Muscle of back (tissue), 13 donors: ENCODE measurements at places on chromosomes 3 and 15. TPM values are rescaled to one million over a fixed set of nuclear protein-coding genes. Genes with fewer than 3 reads are reported as not detected.

Gene MYZAP
- 3.7 TPM for polyA plus RNA-seq

Gene FAM81A
- 1.4 TPM for polyA plus RNA-seq

Gene TM4SF18
- 21.0 TPM for polyA plus RNA-seq

Gene ADAMTS7
- 19.9 TPM for polyA plus RNA-seq

Gene GSK3B
- 31.1 TPM for polyA plus RNA-seq

Gene GOLGA8S
- polyA plus RNA-seq: 0.36 TPM

Gene CTXN2
- not detected for polyA plus RNA-seq

Gene RPL39L
- 9.0 TPM for polyA plus RNA-seq

Gene CNTN4
- 7.2 TPM for polyA plus RNA-seq

Gene GCHFR
- polyA plus RNA-seq: 5.9 TPM

Gene MKRN2OS
- 0.30 TPM for polyA plus RNA-seq

Gene UROC1
- not detected for polyA plus RNA-seq

Gene ADPRH
- 8.0 TPM for polyA plus RNA-seq

Gene IGF2BP2
- polyA plus RNA-seq: 38.4 TPM

DNA sequence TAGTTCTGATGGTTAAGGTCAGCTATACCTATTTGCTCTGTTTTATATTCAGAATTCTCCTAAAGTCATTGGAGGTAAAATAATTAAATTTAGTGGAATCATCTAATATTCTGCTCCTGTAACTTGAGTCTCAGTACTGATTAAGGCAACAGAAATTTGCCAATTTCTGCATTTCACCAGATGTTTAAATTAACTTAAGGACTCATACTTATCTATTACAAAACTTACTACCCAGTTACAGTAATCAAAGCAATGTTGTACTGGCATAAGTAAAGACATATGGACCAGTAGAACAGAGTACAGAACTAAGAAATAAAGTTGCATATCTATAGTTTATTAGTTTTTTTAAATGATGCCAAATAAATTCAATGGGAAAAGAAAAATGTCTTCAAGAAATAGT, 1043.8 kb downstream of the OTOL1 start:
- no peak for DNase-seq

DNA sequence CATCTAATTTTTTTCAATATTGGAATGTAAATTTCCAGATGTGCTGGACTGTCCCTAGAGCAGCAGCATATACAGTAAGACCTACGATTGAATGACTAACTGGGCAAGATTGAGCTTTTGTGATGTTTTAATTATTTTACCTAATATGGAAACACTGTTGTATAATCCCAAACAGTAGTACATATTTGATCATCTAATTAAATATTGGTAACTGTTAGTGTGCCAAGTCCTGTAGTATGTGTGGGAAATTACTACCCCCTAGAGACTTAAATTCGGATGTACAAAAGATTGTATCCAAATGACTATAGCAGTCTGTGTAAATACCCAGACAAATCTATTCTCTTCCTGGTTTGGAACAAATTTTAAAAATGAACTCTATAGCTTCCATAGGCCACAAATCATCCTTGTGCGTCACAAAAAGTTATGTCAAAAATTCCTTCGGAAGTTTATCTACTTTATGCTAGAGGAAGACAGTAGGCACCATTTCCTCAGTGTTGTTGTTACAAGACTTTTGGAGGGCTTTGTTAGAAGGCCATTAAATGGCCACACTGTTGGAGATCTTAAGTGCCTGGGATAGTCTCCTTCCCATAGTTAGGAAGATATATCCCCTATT, 41.6 kb downstream of the NKIRAS1 start:
- peak; percentile 34 for DNase-seq

- DNase-seq: no peak
Observed at GRCh38 chr3:196506687-196507086, 3.1 kb upstream of the RNF168 start.

GRCh38 chr3:46960081-46960701, 16.4 kb downstream of the CCDC12 start:
- no peak for DNase-seq

GRCh38 chr3:98232489-98232888, 31.6 kb upstream of the OR5H6 start:
- DNase-seq: no peak

DNA sequence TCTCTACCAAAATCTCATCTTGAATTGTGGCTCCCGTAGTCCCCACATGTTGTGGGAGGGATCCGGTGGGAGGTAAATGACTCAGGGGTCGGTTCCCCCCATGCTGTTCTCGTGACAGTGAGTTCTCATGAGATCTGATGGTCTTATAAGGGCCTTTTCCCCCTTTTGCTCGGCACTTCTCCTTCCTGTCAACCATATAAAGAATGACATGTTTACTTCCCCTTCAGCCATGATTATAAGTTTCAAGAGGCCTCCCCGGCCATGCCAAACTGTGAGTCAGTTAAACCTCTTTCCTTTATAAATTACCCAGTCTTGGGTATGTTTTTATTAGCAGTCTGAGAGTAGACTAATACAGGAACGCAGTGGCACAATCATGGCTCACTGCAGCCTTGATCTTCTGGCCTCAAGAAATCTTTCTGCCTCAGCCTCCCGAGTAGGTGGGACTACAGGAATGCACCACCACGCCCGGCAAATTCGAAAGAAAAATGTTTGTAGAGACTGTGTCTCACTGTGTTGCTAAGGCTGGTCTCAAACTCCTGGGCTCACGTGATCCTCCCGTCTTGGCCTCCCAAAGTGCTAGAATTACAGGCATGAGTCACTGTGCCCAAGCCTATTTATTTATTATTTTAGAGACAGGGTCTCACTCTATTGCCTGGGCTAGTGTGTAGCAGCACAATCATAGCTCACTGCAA, 101.0 kb downstream of the ATP10A start:
- DNase-seq: no peak

DNA sequence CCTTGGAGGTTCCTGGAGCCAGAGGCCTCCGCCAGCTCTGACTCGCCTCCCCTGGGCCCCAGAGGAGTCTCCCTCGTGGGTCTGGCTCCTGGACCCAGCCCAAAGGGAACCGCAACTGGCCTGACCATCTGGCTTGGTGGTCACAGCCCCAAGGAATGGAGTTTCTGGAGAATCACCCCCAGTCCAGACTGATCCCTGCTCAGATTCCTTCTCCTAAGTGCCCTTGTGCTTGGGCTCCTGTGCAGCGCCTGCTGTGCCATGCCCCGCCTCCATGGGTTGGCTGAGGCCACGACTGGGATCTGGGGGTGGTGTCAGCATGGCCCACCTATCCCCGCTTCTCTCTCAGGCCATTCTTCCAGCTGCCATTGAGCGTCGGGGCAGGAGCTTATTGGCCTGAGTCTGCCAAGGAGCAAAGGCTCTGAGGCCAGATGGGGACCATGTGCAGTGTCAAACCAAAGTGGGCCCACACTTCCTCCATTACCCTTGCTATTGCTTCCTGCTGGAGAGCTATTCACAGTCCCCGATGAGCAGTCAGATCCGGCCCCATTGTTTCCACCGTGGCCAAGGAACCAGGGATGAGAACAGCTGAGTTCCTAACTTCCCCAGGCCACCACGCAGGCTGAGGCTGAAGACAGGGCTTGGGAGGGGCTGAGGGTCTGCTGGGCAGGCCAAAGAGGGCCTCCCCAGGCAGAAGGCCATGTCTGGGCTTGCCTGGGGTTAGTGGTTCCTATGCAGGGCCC, 19.0 kb downstream of the CSPG4 start:
- DNase-seq: peak; percentile 53

DNA sequence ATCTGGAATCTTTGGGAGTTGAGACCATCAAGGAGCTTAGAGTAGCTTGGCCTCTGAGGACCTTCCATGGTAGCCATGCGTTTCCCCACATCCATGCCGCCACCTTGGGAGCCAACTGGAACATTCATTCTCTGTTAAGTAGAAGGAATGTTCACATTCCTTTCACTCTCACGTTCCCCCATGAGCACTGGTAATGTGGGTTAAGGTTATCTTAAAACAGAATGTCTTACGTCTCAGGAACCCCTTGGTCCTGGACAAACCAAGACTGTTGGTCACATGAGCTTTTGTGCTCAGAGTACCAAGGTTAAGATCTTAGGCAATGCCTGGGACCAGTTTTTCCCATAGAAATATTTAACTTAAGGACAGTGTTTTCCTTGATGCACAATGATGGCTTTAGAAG, 211.7 kb upstream of the UBE2E1 start:
- no peak for DNase-seq

GRCh38 chr3:23004971-23005370, 198.2 kb upstream of the UBE2E2 start:
- no peak for DNase-seq

DNA sequence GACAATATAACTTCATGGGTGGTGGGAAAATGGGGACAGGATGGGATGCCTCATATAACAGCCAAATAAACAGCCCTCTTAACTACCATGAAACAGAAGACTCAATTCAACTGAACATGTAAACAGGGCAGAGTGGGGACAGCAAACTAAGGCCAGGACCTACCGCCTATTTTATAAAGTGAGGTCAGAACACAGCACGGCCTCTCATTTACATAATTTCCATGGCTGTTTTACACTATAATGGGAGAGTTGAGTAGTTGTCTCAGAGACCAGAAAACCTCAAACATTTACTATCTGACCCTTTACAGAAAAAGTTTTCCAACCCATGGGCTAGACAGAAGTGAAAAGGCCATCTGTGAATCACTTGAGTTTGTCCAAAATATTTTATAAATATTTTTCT, 56.7 kb upstream of the SNRPA1 start:
- DNase-seq: no peak

- no peak for DNase-seq
Observed at GRCh38 chr3:135871311-135871710, 94.2 kb upstream of the PPP2R3A start.

DNA sequence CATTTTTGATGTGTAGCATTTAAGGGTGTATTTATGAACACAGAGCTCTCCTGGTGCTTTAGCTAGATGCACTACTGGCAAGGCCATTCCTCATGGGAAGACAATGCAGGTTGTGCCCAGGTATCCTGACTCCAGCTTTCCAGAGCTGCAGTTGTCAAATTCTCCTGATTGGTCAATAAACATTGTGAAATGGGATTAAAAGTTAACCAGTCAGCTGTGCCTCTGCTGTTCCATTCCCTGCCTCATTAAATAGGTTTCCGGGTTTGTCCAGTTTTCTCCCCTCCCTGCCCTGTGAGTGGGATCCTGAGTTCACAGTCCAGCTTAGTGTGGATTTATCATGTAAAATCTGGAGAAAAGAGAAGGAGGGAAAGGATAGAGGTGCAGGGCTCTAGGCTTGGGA, 207.3 kb downstream of the SQOR start:
- DNase-seq: no peak

- no peak for DNase-seq
Observed at GRCh38 chr3:180829409-180830405, 82.8 kb upstream of the FXR1 start.

DNA sequence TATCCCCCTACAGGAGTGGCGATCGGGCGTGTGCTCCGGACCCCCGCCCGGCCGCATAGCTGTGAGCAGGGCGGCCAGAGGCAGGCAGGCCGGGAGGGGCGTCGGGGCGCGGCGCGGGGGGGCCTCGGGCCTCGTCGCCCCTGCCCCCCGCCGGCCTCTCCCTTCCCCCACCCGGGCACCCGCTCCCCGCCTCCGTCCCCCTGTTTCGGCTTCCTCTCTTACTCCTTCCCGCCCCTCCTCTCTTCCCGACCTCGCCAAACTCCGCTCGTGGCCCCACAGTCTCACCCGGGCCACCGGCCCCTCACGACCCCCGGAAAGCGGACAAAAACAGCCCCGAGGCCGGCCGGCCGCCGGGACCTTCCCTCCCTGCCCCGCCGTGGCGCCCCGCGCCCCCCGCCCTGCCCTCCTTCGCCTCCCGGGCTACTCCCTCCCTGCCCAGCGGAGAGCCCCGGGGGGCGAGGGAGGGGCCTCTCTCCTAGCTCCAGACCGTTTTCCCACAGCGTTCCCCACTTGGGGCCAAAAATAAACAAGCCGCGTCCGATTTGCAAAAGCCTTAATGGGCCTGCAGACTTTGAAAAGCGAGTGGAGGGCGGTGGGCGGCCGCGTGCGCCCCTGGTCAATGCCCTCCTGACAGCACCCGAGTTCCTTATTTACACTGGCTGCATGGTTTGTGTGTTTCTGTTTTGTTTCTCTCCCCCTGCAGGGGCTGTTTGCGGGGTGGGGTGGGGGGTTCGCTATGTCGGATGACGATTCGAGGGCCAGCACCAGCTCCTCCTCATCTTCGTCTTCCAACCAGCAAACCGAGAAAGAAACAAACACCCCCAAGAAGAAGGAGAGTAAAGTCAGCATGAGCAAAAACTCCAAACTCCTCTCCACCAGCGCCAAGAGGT, 1.0 kb downstream of the UBE2E1 start:
- DNase-seq: peak; percentile 45

DNA sequence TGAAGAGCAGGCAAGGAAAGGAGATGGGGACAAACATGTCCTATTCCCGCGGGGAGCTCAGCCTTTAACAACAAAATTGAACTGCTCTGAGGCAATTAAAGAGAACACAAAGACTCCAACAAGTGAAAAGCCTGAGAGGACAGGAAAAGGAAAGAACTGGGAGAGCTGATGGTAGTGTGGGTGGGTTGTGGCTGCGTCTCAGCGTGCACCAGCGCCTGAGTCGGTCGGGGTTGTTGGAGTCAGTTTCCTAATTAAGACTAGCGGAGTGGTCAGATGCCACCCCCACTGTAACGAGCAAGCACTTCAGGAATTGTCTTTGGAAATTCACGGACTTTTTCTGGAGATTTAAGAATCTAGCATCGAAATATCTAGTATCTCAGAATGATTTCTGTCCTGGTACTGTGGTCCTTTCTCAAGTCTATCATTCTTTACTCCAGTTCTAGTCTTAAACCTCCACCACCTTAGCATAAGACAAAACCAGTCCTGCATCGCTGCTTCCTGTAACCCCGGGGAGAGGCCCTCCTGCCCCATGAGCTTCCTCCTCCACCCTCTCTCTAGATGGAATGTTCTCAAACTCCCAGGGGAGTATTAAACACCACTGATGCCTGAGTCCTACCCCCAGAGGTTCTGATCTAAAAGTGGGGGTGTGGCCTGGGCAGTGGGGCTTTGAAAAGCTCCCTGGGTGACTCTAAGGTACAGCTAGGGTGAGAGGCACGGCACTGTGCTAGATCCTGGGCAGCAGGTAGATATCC, 104.0 kb downstream of the CYP19A1 start:
- DNase-seq: no peak

GRCh38 chr15:89613031-89613430, 37.8 kb downstream of the TICRR start:
- no peak for DNase-seq

- no peak for DNase-seq
Observed at GRCh38 chr3:23686519-23686918, 119.2 kb upstream of the UBE2E1 start.

GRCh38 chr3:197397838-197398237, 99.4 kb upstream of the DLG1 start:
- no peak for DNase-seq

- no peak for DNase-seq
Observed at GRCh38 chr3:148439254-148439822, 258.4 kb upstream of the AGTR1 start.

DNA sequence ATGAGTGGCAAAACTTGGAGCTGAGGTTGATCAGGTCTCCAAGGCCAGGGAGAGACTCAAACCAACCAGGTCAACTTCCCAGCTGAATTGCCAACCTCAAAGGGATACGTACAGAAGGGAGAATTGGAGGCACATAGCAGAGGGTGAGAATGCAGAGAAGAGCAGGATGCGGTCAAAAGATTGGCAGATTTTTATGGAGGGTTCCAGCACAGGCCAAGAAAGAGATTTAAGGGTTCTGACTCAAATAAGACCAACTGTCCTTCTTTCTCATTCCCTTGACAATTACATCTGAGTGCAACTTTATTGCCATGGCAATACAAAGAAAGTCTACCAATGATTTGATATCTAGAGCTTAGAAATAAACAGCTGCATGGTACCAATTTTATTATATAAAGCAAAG, 33.2 kb downstream of the SCG5 start:
- no peak for DNase-seq
